ENCODE measurements at places on chromosomes 7 and 10.

- DNase-seq = no peak
Measured at GRCh38 chr10:122713091-122713885, 13.6 kb upstream of the C10orf120 start.

DNA sequence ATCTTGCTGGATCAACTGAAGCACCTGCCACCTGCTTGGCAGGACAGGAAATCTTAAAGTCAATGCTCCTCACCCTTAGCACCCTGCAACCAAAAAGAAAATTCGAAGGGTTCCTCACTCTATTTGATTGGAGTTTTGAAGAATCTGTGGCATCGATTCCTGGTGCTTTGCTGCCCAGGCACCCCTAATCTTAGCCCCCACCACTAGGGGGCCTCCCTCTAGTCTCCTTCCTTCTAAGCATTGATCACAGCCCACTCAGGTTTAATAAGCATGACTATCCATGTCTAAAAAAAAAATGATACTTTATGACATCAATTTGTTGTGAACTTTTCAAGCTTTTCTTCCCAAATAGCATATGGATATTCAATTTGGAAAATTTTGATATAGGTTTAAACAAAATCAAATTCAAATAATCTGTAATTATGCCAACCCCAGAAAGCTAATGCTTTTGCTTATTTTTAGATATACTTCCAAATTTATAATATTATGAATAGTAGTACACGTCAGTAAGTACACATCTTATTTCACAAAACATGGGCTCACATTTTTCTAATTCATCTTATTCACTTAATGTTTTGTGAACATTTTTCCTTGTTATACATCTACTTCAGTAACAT, 45.3 kb downstream of the NRG3 start:
- no peak for DNase-seq

DNA sequence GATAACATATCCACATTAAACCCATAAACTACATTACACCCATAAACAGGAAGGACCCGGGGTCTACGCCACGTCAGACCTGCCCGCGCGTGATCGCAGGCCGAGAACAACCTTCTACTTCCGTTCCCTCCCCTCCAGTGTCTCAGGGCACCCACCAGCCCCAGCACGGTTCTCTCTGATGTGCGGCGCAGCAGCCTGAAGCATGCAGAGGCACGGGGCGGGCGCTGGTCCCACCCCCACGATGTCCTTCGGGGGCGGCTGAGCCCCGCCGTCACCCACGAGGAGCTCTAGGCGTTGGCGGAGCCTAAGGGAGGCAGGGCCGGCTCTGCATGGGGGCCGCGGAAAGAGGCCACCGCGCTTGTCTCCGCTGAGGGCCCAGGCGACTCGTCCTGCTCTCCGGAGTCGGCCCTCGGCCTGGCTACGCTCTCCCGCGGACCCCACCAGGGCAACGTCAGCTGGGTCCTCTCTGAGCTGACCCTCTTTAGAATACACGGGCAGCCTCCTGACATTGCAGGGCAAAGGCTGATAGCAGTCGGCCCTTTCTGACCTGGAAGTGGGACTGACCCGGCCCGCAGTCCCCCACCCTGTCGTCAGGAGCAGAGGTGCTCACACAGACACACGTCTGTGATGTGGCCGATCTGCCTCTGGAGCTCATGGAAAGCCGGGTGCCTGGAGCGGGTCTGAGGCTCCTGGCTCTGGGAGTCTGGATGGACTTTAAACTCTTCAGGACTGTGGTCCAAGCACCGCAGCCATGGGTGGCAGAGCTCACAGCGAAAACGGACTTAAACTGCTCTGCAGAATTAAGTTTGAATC, 65.6 kb upstream of the ADGRA1 start:
- DNase-seq = no peak

- no peak for DNase-seq
Measured at GRCh38 chr10:75461672-75462649, 30.5 kb downstream of the LRMDA start.

DNA sequence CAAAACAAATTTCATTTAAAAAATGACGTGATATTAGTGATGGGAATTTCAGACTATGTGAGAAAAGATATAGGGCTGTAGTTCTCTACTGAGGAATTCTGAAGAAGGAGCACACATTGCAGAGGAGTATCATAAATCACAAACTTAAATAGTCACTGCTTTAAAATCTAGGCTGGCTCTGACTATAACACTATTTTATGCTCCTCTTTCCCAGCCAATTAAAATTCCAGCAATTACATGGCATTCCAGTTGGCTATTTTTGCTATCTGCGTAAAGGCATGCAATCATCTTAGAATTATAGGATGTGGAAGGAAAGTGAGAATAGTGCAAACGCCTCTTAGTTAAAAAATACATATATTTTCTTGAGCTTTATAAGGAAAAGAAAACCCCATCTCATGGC, 123.1 kb downstream of the GNAI1 start:
- no peak for DNase-seq

DNA sequence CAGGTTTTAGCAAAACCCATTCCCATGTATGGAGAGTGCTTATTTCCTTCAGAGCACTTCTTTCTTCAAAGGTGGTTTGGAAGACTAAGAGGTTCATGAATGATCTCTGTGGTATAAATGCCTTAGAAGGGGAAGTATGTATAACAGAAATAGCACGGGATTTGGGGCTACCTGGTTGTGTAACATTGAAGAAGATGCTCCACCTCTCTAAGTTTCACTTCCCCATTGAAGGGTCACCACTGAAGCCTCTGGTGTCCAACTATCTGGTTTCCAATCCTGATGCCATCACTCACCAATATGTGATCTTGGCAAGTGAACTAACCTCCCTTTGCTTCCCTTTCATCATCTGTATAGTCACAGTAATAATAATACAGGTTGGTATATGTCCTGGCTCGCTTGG, 37.2 kb downstream of the CYCS start:
- no peak for DNase-seq

DNA sequence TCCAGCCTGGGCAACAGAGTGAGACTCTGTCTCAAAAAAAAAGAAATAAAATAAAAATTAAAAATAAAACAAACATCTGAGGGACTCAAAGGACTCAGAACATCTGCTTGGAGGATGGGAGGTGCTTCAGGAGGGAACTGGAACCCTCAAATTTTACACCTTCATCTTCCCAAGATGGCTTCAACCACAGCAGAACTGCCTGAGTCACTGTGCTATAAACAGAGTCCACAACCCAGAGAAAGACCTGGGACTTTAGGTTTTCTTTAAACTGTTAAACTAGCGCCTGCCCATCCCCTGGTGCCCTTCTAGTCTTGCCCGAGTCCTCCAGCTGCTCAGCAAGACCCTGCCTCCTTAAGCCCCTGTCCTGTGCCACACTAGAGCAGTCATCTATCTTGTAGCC, 40.8 kb downstream of the RGS10 start:
- DNase-seq = no peak

DNA sequence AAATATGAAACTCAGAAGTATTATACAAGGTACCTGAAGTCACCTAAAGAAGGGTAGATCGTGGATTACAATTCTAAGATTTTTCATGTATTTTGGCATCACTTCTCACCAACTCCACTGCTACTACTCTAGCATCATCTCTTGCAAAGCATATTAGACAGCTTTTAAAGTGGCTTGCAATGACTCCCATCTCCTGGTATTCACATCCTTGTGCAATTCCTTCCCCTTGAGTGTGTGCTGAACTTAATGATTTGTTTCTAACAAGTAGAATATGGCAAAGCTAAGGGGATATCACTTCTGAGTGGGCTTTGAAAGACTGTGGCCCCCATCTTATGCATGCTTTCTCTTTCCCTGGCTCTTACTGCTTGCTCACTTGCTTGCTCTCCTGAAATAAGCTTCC, 280.2 kb downstream of the SNX13 start:
- DNase-seq = no peak

- DNase-seq = no peak
Measured at GRCh38 chr7:32893207-32893524, 1.6 kb upstream of the KBTBD2 start.

GRCh38 chr7:117048882-117049281, 95.6 kb downstream of the ST7 start:
- no peak for DNase-seq

- no peak for DNase-seq
Measured at GRCh38 chr7:73702226-73702625, 17.2 kb downstream of the STX1A start.

DNA sequence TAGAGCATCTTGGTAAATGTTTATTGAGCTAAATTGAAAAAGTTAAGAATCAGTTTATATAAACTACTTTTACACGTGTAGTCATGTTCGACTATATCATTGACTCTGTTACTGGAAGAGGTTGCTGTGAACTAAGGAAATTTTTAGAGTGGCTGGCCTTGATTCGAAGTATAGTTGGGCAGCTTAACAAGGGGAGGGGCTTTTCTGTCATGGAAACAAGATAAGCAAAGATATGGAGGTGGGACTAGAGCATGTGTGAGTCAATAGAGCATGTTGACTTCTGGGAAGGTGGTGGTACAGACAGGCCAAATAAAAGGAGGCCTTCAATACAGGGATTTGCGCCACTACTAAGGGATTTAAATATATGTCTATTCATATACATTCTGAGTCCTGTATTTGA, 7.6 kb downstream of the ATP5F1C start:
- no peak for DNase-seq

DNA sequence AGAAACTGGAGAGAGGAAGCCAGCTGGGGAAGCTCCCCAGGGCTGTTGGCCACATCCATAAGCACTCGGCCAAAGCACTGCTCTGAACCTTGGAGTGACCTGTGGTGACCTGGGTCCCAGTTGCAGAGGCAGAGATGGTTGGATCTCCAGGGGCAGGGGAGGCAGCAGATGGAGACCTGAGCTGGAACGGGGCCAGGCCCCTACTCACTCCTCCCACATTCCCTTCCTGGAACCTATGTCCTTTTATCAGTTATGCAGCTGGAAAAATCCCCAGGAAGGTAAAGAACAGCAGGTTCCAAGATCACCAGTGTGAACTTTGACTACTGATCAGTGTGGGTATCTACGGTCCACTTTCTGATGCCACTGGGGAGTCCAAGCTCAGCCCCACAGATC, 9.6 kb upstream of the PNLIPRP2 start:
- no peak for DNase-seq

DNA sequence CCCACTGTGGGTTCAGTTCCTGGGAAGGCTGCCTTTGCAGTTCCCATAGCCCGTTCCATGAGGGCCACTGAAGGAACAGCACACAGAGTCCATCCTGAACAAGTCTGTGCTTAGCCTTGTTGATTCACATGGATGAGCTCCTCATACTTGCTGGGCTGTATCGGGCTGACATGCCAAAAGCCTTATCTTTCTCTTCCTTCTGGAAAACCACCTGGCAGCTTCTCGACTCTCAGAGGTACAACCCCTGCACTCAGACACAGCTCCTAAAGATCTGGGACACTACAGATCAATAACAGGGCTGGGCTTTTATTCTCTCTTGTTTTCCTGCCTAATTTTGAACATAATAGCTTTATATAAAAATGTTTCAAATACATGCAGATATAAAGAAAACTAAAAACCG, 667.2 kb downstream of the SDK1 start:
- DNase-seq = no peak

DNA sequence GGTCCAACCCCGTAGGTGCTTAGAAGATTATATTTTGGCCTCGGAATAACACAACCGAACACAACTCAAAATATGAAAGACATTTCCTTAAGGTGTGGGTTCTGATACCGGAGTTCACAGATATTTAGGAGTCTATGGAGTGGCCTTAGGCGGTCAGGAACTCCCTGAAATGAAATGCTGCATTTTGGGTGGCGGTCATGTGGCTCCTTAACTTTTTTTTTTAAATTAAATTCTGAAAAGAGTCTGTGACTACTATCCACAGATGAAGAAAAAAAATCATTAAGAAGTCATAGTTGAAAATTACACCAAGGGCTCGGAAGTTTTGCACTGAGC, 290.9 kb upstream of the NFE2L3 start:
- no peak for DNase-seq

DNA sequence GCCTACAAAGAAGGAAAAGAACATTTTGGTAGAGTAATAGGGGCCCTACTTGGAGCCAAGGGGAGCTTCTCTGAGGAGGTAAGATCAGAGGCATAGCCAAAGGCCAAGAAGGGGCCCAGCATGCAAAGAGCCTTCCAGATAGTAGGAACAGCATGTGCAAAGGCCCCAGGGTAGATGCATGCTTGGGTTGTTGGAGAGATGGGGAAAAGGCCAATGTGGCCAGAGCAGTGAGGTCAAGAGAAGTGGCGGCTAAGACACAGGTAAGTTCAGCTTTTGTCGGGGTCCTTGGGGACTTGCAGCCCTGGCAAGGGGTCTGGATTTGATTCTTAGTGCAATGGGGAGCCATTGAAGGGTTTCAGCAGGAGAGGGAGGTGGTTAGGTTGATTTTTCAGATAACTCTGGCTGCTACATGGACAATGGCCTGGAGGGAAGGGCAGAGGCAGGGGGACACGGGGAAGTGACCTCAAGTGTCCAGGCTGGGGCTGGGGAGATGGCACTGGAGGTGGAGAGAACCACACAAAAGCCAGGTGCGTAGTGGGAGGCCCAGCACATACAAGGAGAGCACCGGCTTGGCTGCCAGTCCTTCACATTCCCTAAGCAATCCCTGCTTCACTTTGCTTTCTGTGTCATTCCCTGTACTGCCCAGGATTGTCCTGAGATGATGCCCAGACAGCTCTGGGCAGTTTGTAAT, 16.5 kb downstream of the GRID1 start:
- no peak for DNase-seq

DNA sequence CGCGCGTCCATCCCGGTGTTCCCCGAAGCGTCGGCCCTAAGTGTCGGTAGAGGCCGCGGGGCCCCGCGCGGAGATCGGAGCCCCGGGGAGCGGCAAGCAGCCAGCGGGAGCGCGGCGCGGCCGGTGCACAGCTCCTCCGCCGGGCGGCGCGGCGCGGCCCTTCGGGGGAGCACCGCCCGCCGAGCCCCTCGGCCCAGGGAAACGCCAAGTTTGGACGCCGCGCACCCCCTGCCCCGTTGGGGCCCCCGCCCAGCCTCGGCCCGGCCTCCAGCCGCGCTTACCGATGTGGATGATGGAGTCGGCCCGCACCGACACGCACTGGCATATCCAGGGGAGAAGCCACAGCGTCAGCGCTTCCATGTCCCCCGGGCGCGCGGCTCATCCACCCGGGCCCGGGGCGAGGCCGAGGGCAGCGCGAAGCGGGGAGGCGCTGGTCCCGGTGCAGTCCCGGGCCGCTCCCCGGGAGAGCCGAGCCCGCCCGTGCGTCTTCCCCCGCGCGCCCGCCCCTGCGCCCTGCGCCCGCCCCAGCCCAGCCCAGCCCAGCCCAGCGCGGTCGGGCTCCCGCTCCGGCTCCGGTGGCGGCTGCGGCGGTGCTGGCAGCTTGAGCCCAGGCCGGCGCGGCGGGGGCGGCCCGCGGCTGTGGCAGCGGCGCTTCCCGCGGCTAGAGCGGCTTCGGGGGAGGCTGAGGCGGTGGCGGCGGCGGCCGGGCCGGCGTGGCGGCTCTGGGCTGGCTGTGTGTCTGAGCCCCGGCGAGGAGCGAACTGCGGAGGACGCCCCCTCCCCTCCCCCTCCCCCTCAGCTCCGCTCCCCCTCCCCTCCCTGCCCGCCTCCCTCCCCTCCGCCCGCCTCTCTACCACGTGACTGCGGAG, at the start of gene GRID1:
Gene GRID1, minus strand, starts transcription at position 763 of the 869 bp plus-strand sequence.
- no peak for DNase-seq

GRCh38 chr7:2245883-2246675, 4.1 kb downstream of the NUDT1 start:
- DNase-seq = no peak
